ENCODE measurements at places on chromosomes 11 and 22. TPM values are rescaled to one million over a fixed set of nuclear protein-coding genes. Genes with fewer than 3 reads are reported as not detected.

GRCh38 chr11:111499483-111499882, 12.7 kb downstream of the BTG4 start:
- H3K4me1 ChIP-seq = no peaks in the 10 kb centered on the region
- H3K27ac ChIP-seq = no peak overlapping the region
- no peaks in the 10 kb centered on the region for H3K36me3 ChIP-seq
- DNase-seq = no peak
- no peak overlapping the region for H3K4me3 ChIP-seq

Gene GRM5
- 0.04 TPM for total RNA-seq

GRCh38 chr11:120255519-120255866, 15.6 kb downstream of the POU2F3 start:
- H3K27me3 ChIP-seq = peaks cover 63% of the 10 kb centered on the region
- no peak overlapping the region for H3K27ac ChIP-seq
- H3K4me3 ChIP-seq = no peak overlapping the region
- DNase-seq = no peak

- no peaks in the 10 kb centered on the region for H3K36me3 ChIP-seq
- peaks cover 5% of the 10 kb centered on the region for H3K27me3 ChIP-seq
- no peak overlapping the region for H3K4me3 ChIP-seq
- peaks cover 2% of the 10 kb centered on the region for H3K4me1 ChIP-seq
Observed at GRCh38 chr22:36863281-36863680, 2.5 kb downstream of the NCF4 start.

DNA sequence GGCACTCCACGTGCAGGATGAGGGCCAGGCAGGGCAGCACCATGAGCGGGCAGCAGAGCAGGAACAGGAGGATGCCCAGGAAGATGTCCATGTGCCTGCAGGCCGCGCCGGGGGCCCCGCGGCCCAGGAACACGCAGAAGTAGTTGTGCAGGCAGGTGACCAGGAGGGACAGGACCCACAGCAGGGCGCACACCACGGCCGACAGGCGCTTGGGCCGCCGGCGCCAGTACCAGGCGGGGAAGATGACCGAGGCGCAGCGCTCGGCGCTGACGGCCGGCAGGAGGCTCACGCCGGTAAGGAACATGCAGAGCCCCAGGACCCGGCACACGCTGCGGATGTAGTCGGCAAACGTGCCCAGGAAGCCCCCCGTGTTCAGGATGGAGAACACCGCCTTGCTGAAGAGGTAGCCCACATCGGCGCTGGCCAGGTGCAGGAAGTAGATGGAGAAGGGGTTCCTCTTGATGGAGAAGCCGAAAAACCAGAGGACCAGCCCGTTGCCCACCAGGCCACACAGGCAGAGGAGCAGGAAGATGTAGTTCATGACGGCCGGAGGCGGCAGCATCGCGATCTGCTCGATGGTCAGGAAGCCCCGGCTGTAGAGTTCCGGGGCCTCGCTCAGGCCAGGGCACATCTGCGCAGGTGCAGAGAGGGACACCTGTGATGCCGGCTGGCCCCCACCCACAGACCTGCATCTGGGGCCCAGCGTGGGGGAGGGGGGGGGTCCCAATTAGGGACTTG, 7.2 kb downstream of the MRGPRF start:
- H3K4me1 ChIP-seq = peaks cover 60% of the 10 kb centered on the region
- no peak for DNase-seq
- H3K36me3 ChIP-seq = peaks cover 37% of the 10 kb centered on the region

- H3K4me1 ChIP-seq = no peaks in the 10 kb centered on the region
- no peak overlapping the region for H3K4me3 ChIP-seq
- H3K27ac ChIP-seq = no peak overlapping the region
- no peaks in the 10 kb centered on the region for H3K36me3 ChIP-seq
- DNase-seq = no peak
Observed at GRCh38 chr11:103744496-103745153, 291.8 kb upstream of the DDI1 start.

Gene ETS1
- 35.3 TPM for total RNA-seq

DNA sequence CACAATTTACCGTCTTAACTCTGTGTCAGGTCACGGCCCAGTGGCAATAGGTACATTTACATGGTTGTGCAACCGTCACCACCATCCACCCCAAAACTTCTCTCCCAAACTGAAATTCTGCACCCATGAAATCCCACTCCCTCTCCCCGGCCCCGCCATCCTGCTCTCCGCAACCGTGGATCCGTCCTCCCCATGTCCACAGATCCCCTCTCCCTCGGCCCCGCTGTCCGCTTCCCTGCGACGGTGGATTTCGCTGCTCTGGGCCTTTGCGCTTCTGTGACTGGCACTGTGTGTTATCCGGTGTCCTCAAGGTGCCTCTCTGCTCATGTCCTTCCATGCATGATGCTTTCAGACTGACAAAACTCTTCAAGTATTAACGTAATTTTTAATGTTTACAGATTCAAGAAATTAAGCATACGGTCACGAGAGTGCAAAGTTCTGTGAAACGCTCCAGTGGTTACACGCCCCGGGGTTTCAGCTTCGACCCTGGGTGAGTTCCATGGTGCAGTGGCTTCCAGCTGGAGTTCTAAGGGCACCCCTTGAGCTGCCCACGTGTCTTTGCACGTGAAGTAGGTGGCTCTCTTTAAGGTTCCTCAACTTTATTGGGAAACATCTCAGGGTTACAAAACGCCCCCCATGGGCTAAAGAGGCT, 76.4 kb downstream of the KCNQ1 start:
- no peak for DNase-seq
- no peak overlapping the region for H3K4me3 ChIP-seq
- peaks cover 4% of the 10 kb centered on the region for H3K27me3 ChIP-seq
- H3K36me3 ChIP-seq = no peaks in the 10 kb centered on the region

DNA sequence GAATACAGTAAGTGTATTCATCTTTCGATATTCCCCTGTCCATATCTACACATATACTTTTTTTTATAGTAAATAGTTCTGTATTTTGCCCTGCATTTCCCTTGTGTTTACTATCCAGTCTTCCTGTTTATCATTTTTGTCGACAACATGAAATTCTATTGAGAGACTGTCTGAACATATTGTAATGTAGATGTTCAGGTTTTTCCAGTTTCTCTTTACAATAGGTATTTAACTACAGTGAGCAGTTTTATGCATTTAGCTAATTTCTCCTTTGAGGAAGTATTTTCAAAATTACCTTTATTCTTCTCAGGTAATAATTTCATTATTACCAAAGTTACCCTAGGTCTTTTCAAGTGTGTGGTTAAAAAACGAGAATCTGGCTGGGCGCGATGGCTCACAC, 16.7 kb downstream of the PIK3IP1 start:
- H3K4me1 ChIP-seq = no peaks in the 10 kb centered on the region
- no peak overlapping the region for H3K27ac ChIP-seq
- H3K4me3 ChIP-seq = no peak overlapping the region
- DNase-seq = no peak
- H3K27me3 ChIP-seq = no peaks in the 10 kb centered on the region
- H3K36me3 ChIP-seq = peaks cover 57% of the 10 kb centered on the region

GRCh38 chr22:37907036-37907954, 1.2 kb downstream of the MICALL1 start:
- peak overlapping the region; percentile 76 for H3K27ac ChIP-seq
- DNase-seq = no peak
- H3K36me3 ChIP-seq = peaks cover 8% of the 10 kb centered on the region
- peak overlapping the region; percentile 74 for H3K4me3 ChIP-seq
- no peaks in the 10 kb centered on the region for H3K27me3 ChIP-seq

- no peaks in the 10 kb centered on the region for H3K36me3 ChIP-seq
- no peak overlapping the region for H3K4me3 ChIP-seq
- H3K4me1 ChIP-seq = peaks cover 77% of the 10 kb centered on the region
- peak; percentile 94 for DNase-seq
Observed at GRCh38 chr11:69309631-69310280, 15.8 kb downstream of the MYEOV start.

- DNase-seq = no peak
- H3K4me3 ChIP-seq = no peak overlapping the region
- H3K27me3 ChIP-seq = no peaks in the 10 kb centered on the region
- H3K36me3 ChIP-seq = no peaks in the 10 kb centered on the region
Observed at GRCh38 chr11:14529951-14530350, 9.8 kb upstream of the PSMA1 start.

Gene NAALAD2
- total RNA-seq = 5.5 TPM

DNA sequence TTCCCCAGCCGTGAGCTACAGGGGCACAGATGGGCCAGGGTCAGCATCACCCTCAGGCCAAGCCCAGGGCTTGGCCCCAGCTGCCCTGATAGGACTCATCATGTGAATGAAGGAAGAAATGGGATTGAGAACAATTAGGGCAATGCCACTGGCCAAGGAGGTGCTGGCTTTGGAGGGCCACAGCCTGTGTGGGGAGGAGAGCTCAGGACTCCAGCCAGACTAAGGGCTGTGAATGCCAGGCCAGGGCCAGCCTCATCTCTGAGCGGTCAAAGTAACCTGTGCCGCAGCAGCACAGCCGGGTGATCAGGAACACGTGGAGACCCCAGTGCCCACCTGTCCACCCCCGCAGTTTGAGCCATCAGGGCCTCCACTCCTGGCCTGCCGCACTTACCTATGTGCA, 10.1 kb downstream of the CHID1 start:
- no peak for DNase-seq
- H3K4me1 ChIP-seq = peaks cover 11% of the 10 kb centered on the region
- no peaks in the 10 kb centered on the region for H3K27me3 ChIP-seq
- peaks cover 70% of the 10 kb centered on the region for H3K36me3 ChIP-seq

DNA sequence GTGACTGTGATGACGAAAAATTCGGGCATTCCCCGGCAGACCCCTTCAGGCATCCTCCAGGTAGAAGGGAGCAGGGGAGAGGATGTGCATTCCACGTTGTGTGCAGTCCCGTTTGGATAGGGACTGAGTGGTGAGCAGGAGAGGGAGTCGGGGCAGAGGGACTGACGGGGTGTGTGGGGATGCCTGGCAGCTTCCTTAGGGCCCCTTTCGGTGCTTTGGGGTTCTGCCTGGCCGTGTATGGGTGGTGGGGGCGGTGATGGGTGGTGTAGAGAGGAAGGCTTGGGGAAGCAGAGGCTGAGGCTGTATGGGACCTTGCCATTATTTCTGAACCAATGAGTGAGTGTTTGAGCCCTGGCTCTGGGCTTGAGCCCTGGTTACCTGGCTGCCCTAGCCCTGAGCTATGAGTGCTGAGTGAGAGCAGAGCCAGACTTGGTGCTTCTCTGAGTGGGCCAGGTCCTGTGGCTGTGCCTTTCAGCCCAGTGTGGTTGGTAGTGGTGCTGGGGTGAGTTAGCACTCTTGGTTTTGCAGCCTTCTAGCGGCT, 914 bp downstream of the INPPL1 start:
- peaks cover 46% of the 10 kb centered on the region for H3K4me1 ChIP-seq
- no peak for DNase-seq
- H3K27ac ChIP-seq = peak overlapping the region; percentile 47

Gene KRTAP5-11
- total RNA-seq = not detected

- no peaks in the 10 kb centered on the region for H3K4me1 ChIP-seq
- H3K27ac ChIP-seq = no peak overlapping the region
- no peak for DNase-seq
- H3K36me3 ChIP-seq = no peaks in the 10 kb centered on the region
- H3K4me3 ChIP-seq = no peak overlapping the region
Observed at GRCh38 chr11:120702656-120703055, 191.1 kb downstream of the GRIK4 start.

- no peak overlapping the region for H3K4me3 ChIP-seq
- H3K36me3 ChIP-seq = no peaks in the 10 kb centered on the region
- H3K4me1 ChIP-seq = peaks cover 7% of the 10 kb centered on the region
- H3K27me3 ChIP-seq = no peaks in the 10 kb centered on the region
Observed at GRCh38 chr11:21635394-21636145, 557.3 kb upstream of the ANO5 start.
